ENCODE measurements at places on chromosomes 13 and 19.

- DNase-seq = peak; percentile 37
Observed at GRCh38 chr13:101474419-101474957, 22.0 kb downstream of the ITGBL1 start.

GRCh38 chr19:50496189-50497021 is 14.6 kb downstream of the JOSD2 start:
- no peak for DNase-seq

DNA sequence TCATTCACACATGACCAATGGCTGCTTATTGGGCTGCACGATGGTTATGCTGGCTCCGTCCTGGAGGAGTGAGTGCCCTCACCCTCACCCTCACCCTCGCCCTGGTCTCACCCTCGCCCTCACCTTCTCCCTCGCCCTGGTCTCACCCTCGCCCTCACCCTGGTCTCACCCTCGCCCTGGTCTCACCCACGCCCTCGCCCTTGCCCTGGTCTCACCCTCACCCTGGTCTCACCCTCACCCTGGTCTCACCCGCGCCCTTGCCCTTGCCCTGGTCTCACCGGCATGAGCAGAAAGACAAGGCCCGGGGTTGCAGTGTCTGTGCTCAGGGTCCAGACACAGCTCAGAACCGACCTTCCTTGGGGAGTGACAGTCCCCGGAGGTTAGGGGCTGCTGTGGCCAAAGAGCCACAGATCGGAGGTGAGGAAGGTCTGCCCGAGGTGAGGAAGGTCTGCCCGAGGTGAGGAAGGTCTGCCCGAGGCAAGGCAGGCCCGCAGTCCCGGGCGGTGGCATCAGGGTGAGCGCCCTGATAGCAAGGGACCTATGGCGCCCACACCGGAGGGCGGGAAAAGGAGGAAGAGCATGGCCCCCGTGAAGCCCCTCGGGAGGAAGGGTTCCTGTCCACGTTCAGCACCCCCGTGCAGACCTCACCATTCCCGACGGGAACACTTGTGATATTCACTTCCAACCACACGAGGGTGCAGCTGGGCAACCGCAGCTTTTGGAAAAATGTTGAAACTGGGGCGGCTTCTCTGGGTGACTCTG is 65.6 kb downstream of the MCF2L start:
- DNase-seq = peak; percentile 66

DNA sequence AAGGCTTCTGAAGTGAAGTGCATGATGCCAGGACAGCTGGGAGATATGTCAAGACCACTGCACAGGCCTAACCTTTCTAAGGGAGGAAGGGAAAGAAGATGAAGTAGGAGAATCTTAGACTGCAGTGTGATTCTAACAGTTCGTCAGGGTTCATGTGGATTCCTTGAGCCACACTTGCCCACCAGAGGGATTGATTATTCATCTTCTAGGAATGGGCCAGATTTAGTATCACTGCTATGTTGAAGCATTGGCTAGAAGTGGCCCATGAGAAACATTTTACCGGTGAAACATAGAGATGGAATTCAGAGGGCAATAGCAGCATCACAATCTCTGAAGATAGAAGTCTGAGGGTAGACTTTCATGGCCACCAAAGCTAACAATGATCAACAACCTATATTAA is 550.8 kb upstream of the SLITRK1 start:
- no peak for DNase-seq

DNA sequence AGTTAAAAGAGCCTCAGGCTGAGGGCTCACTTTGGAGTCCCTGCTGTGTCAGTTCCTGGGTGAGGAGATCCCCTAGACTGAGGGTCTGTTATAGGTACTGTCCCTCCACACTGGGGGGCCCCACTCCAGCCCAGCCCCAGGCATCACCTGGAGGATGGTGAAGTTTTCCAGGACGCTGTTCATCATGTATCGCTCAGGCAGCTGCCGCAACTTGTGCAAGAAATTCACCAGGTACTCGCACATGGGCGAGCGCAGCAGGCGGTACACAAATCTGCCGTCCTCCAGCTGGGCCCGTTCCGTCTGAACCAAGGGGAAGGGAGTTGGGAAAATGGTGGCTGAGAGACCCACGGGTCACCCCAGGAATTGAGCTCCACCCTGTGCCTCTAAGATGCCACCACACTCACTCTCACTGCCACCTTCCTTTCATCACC is 7.1 kb downstream of the CD37 start:
- DNase-seq = no peak

GRCh38 chr19:56993851-56994250 is 125.9 kb upstream of the USP29 start:
- DNase-seq = no peak

GRCh38 chr19:34313188-34313587 is 51.8 kb upstream of the GPI start:
- peak; percentile 13 for DNase-seq

- no peak for DNase-seq
Observed at GRCh38 chr13:113002206-113002912, 33.3 kb downstream of the MCF2L start.

GRCh38 chr13:33615436-33615835 is 202.5 kb upstream of the RFC3 start:
- no peak for DNase-seq

GRCh38 chr13:38900188-38900587 is 90.4 kb downstream of the STOML3 start:
- no peak for DNase-seq

GRCh38 chr13:33229446-33230177 is 55.9 kb downstream of the STARD13 start:
- DNase-seq = no peak

DNA sequence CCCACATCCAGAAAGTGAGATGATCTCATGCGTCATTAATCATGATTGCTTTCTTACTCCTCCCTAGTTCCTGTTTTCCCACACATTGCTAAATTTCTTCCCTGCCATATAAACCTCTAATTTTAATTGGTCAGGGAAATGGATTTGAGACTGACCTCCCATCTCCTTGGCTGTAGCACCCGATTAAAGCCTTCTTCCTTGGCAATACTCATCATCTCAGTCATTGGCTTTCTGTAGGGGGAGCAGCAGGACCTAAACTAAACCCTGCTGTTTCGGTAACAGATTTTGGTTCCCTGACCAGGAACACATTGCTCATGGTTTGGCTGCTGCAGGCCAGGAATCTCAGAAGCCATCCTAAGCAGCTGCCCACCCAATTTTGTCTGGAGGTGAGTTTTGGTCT is 61.7 kb downstream of the SPRYD7 start:
- DNase-seq = no peak

DNA sequence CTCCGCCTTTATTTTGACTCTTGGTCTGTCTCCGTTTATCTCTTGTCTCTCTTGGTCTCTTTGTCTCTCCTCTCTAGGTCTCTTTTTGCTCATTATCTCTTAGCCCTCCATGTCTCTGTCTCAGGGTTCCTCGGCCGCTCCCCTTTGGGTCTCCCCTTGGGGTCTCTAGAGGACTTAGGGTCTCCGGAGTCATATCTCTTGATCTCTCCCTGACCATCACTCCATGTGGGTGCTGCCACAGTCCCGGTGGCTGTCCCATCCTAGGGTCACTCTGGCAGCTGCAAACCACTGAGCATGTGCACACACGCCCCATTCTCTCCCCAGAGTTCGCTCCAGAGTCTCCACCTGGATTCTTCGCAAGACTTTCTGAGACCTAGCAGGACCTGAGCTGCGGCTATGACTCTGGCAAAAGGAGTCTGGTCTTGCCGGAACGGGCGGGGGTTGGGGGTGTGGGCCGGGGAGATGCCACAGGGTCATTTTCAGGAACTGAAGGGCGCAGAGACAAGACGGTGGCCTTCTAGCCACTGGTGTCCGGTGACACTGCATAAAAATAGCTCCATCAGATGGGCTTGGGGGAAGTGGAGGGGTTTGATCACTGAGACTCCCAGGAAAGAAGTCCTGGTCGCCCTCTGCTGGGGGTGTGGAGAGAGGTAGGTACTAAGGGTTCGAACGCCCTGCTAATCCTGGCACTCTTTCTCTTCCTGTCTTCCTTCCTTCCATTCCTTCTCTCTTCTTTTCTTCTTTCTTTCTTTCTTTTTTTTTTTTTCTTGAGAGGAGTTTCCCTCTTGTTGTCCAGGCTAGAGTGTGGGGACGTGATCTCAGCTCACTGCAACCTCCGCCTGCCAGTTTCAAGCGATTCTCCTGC is 1.2 kb upstream of the KCNA7 start:
- DNase-seq = peak; percentile 57
